ENCODE measurements at places on chromosomes 3 and 15.

DNA sequence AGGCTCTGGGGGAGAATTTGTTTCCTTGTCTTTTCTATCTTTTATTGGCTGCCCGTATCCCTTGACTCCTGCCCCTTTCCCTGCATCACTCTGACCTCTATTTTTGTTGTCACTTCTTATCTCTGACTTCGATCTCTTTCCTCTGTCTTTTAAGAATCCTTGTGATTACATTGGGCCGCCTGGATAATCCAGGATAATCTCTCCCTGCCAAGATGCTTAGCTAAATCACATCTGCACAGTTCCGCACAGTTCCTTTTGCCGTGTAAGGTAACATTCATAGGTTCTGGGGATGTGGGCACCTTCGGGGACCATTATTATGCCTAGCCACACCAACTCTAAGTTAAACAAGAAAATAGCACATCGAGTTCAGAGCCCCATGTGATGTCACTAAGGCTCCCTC, 103.0 kb upstream of the DPPA4 start:
- no peak for DNase-seq

GRCh38 chr15:76344893-76345582, 8.5 kb downstream of the ISL2 start:
- no peak for DNase-seq

DNA sequence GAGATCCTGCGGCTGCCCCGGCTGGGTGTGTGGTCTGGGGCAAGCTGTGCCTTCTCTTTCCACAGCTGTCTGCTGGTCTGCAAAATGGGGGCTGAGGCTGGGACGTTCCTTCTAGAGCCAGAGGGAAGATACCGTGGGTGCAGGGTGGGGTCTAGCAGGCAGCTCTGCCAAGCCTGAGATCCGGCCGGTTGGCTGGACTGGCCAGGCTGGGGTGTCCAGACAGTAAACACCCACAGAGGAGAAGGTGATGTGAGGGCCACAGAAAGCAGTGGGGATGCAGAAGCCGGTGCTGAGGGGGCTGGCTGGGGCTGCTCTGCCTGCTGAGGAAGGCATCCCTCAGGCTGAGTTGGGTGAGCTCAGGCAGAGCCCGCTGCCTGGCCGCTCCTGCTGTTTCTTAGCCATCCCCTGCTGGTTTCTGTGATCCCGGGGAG, 46.1 kb downstream of the FBLN2 start:
- DNase-seq, result no peak

GRCh38 chr15:91965501-91966193, 112.1 kb downstream of the SLCO3A1 start:
- DNase-seq, result no peak

DNA sequence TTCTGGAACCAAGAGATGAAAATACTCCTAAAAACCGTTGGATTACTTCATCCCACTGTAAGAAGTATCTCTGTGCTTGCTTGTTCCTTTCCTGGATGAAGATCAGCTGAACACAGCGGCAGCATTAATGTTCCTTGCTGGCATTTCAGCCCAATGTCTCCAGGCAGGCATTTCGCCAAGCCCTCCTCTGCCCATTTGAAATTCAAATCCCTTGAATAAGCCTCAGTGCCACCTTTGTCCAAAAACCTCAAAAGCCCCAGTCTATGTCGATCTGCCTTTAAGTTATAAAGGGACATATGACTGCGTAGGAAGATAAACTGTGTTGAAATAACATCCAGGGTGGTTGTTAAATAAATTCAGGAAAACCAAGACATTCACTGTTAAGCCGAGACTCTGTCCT, 156.8 kb upstream of the PDZRN3 start:
- no peak for DNase-seq

DNA sequence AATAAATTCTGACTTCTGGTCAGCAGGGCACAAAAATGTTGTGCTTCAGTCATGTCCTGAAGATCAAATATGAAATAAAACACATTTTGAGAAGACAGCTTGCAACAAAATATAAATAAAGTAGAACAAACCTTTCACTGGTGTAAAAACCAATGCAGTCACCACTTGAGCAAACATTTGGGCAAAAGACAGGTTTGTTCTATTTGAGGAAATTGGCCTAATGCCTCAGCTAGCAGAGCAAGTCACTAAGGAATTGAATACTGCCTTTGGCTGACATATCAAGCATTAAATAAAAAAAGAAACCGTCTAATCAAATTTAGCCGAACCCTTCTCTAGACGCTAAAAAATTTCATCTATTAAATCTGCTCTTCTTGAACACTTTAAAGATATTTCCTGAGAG, 475.4 kb upstream of the CNTN3 start:
- DNase-seq, result no peak

- DNase-seq, result no peak
Observed at GRCh38 chr3:7744850-7745249, 756.8 kb upstream of the LMCD1 start.

DNA sequence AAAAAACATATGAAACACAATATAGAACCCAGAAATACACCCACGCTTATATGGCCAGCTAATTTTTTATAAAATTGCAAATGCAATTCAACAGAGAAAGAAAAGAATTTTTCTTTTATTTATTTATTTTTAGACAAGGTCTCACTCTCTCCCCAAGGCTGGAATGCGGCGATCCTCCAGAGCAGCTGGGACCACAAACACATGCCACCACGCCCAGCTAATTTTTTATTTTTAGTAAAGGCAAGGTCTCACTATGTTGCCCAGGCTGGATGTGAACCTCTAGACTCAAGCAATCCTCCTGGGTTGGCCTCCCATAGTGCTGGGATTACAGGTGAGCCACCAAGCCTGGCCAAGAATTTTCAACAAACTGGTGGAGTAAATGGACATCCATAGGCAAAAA, 117.9 kb downstream of the SCAPER start:
- no peak for DNase-seq

GRCh38 chr3:23055733-23056376, 147.3 kb upstream of the UBE2E2 start:
- no peak for DNase-seq

- peak; percentile 84 for DNase-seq
Observed at GRCh38 chr15:63599401-63600000, 2.3 kb downstream of the FBXL22 start.

DNA sequence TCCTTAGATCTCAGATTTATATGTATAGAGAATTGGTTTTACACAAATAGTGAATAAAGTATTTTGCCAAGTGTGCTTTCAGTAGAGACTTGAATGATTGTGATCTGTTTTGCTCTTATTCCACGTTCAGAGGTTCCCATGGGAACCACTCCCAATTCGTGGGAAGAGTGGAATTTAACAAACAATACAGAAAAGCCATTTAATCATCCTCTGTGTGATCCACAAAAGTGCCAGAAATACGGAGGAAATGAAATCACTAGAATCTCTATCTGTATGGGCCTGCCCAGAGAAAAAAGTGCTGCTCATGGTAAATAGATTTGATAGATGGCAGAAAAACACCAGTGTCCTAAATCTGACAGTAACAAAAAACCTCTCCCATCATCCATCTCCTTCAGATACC, 56.0 kb downstream of the CNTN4 start:
- DNase-seq, result no peak

DNA sequence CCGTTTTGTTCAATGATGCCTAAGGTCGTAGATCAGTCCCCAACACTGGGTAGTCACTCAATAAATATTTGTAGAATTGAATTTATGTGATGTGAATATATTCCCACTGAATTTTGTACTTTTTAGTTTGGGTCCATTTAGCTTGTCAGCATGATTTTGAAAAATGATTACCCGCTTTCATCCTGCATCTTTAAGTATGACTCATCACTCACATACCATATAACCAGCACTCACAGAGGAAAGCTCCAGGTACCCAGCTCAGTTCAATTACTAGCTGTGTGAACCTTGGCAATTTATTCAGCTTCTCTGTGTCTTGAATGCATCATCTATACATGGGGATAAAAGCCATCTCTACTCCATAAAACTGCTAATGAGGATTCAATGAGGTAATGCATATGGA, 2.2 kb upstream of the MLF1 start:
- DNase-seq, result no peak

GRCh38 chr3:14444380-14444779, 42.0 kb downstream of the SLC6A6 start:
- no peak for DNase-seq

DNA sequence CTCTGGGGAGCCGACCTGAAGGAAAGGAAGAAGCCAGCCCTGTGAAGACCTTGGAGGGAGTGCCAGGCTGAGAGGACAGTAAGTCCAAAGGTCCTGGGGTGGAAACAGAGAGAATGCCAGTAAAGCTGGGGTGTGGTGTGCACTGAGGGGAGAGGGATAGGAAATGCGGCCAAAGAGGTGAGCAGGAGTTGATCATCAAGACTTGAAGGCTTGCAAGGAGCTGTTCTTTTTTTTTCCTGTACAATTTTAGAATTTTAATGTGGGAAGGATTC, 73.8 kb downstream of the SYNPR start:
- no peak for DNase-seq

- peak; percentile 69 for DNase-seq
Observed at GRCh38 chr15:82810061-82810889, 847 bp downstream of the WHAMM start.

DNA sequence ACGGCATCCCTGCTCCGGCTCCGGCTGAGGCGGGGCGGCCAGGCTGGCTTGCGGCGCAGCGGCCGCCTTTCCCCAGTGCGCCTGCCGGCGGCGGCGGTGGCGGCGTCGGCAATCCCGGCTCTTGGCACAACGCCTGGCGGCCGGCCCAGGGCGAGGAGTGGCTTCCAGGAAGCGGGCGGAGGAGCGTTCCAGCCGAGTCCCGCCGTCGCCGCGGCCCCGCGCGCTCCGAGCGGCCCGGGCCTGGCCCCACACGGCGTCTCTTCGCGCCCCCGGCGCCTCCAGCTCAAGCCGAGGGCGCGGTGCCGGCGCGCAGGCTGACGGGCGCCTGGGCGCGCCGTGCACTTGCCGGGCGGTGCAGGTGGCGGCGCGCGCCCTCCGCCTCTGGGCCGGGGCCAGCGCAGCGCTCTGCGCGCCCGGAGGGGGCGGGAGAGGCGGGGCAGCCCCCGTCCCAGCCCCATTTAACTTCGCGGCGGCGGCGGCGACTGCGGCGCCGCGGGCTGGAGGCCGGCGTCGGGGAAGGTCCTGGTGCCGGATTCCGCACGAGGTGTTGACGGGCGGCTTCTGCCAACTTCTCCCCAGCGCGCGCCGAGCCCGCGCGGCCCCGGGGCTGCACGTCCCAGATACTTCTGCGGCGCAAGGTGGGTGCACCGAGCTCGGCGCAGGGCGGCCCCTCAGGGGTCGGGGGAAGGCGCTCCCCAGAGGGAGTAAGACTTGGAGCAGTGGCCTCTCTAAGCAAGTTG, at the start of gene ADAMTSL3:
TSS of gene ADAMTSL3 (plus strand) at position 485 of the 740 bp plus-strand sequence. CDS start 1,639 bp downstream, outside the sequence.
- peak; percentile 72 for DNase-seq

DNA sequence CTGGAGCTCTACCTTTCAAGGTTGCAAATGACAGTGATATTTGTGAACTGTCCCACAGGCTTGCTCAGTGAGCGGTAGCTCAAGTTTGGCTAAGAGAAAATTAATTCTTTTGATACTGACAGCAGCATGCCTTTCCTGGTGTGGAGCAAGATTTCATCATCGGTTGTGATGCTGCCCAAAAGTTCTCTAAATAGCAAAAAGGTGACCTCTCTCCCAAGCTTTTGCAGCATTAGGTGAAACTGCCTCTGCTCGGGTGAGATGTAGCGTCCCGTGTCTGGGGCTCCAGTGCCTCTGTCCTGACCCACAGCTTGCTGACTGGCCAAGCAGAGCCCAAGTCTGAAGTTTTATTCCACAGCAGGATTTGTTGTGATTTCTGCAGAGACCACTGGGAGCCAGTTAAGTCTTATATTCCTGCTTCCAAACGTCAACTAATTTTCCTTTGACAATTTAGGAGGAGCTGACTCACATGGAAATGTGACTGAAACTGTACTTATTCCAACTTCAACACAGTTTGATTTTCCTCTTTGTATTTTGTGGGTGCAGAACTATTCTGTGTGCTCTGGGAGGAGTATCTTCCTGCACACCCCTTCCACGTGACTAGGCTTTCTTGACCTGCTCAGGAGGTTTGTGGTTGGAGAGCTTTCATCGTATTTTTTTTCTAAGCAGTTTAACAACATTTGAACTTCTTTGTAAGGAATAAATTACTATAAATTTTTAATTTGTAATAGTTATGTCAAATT, 5.9 kb downstream of the SYNM start:
- no peak for DNase-seq

GRCh38 chr15:69903470-69904469, 193.9 kb downstream of the TLE3 start:
- DNase-seq, result no peak

DNA sequence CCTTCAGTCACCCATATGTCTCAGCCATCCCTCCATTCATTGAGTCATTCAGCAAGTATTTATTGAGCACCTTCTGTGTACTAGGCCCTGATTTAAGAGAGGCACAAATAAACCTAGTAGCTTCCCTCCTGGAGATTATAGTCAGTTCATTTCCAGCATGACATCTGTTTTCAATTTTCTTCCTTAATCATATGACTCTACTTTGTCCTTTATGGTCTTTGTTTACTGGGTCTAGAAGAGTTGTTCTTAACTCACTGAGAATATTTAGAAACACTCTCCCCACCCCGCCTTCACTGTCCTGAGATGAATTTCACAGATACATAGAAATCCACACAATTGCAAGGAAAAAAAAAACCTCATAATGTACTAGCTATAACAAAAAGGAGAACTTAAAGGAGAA, 44.8 kb upstream of the ADAMTS9 start:
- no peak for DNase-seq

DNA sequence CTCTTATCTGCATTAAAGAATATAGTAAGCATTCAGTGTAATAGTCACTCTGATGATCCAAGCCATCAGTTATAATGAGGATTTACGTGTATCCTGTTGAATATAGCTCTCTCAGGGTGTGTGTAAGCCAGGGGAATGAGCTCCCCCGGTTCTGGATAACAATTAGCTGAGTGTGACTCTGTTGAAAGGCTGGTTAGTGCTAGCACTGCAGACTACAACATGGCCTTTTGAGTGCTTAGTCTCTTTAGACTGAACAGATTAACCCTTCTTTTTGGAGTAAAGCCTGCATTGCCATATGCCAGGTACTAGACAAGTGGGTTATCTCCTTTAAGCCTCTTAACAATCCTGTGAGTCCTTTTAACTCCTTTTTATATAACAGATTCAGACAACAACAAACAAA, 119.5 kb downstream of the TMEM108 start:
- DNase-seq, result no peak

GRCh38 chr3:120557115-120557514, 39.0 kb upstream of the NDUFB4 start:
- no peak for DNase-seq

- DNase-seq, result no peak
Observed at GRCh38 chr3:20235796-20236195, 49.8 kb upstream of the SGO1 start.

DNA sequence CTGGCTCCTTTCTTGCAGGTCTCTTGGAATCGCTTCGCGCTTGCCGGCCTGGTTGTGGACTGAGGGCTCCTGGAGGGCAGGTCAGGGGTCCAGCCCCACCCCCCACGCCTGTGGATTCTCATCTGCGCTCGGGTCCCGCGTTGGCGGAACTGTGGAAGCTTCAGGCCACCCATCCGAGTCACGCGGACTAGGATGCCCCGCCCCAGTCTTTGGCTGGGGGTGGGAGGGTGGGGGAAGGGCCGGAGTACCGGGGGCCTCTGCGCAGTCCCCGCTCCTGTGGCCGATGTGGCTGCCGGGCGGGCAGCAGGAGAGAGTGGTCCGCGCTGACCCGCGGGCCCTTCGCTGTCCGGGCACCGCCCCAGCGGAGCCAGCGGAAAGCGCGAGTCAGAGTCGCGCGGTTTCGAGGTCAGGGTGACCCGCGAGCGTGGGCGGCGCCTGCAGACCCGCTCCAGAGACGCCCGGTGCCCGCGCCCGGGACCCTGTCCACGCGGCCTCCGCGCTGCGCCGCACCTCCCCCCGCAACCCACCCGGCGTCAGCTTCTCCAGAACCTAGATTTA, 114.2 kb downstream of the KLF13 start:
- peak; percentile 82 for DNase-seq

GRCh38 chr3:48446425-48447193, at the start of gene ATRIP:
Gene ATRIP (plus strand): TSS chr3:48446737. CDS start chr3:48446846, 109 bp downstream.
- peak; percentile 96 for DNase-seq

GRCh38 chr15:61499376-61499775, 270.3 kb upstream of the RORA start:
- no peak for DNase-seq
